ENCODE measurements at places on chromosomes 4 and X. TPM values are rescaled to one million over a fixed set of nuclear protein-coding genes. Genes with fewer than 3 reads are reported as not detected.

CNGA1 gene
- 1.7 TPM for total RNA-seq

PDGFRA gene
- total RNA-seq = 14.6 TPM

DNA sequence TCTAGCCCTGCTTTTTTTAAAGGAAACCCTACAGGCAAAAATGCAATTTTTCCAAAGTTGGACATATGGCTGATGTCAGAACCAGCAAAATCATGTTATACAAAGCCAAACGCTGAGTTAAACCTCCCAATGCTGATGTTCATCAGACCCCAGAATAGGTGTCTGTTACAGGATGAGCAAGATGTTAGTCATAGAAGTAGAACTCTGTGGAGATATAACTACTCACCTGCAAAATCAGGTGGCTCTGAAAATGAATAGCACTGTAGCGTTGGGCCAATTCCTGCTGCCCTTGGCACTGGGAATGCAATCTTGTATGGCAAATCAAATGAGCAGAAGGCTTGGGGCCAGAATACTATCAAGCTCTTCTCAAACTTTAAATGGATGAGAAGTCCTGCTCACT, 634.1 kb downstream of the RPA4 start:
- DNase-seq = no peak

GRCh38 chr4:120085705-120086104, 19.1 kb upstream of the MAD2L1 start:
- DNase-seq = no peak

- DNase-seq = no peak
Measured at GRCh38 chr4:183349673-183350072, 27.4 kb upstream of the CLDN24 start.

PABPC4L gene
- 0.48 TPM for total RNA-seq

- no peak for DNase-seq
Measured at GRCh38 chr4:153440475-153440874, 25.7 kb upstream of the TMEM131L start.

- no peak for DNase-seq
Measured at GRCh38 chr4:81898862-81899504, 427.3 kb upstream of the RASGEF1B start.

DNA sequence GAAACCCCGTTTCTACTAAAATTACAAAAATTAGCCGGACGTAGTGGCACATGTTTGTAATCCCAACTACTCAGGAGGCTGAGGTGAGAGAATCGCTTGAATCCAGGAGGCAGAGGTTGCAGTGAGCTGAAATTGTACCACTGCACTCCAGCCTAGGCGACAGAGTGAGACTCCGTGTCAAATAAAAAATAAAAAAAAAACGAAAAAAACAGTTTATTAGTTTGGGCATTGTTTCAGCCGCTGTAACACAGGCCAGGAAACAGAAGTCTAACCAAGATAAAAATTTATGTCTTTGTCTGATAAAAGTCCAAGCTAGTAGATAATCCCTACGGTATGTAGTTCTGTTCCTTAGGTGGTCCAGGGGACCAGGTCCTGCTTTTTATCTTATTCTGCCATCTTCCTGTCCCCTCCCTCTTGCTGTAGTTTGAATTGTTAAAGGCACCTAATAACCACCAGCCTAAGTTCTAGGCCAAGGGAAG, 21.4 kb downstream of the USO1 start:
- DNase-seq = no peak

PPEF1 gene
- total RNA-seq = not detected

GRCh38 chr4:85477534-85477933, 2.6 kb downstream of the ARHGAP24 start:
- no peak for DNase-seq

- DNase-seq = no peak
Measured at GRCh38 chrX:31136144-31136611, 64.3 kb upstream of the FTHL17 start.

NAP1L3 gene
- total RNA-seq = 0.26 TPM

DNA sequence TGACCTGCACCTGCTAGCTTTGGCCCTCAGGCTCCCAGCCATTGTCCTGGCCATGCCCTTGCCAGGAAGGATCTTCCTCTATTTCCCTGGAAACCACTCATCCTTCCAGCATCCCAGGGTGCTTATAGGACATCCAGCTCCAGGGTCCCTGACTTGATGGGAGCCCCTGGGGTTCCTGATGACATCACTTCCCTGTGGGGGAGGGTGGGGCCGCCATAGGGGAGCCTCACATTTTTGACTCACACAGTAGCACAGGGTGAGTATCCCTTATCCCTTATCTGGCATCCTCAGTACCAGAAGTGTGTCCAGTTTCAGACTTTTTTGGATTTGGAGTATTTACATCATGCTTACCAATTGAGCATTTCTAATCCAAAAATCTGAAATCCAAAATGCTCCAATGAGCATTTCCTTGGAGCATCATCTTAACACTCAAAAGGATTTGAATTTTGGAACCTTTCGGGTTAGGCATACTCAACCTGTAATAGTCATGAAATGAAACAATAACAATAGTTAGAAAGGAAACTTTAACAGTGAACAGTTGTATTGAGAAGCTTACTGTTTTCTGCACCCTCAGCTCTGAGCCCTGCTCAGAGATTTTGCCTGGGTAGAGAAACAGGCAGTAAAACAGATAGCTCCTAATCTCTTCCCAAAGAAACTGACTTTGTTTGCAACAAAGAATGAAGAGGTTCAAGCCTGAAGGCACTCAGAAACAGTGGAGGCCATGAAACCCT, 22.1 kb downstream of the TNIP2 start:
- no peak for DNase-seq

DNA sequence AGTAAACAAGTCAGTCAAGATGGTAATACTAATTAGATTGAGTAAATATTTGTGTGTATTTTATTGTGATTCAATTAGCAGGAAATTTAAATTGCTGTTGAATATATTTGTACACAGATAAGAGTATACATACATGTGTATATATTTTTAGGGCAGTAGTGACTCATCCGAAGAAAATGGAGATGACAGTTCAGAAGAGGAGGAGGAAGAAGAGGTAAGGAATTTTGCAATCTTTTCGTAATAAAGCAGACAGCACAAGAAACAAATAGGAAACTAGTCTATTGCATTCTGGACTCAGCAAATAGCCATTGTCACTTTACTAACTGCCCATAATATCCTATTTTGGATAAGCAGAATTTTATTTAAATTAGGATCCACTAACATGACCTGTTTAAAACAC, 6.6 kb downstream of the IBSP start:
- DNase-seq = no peak

DNA sequence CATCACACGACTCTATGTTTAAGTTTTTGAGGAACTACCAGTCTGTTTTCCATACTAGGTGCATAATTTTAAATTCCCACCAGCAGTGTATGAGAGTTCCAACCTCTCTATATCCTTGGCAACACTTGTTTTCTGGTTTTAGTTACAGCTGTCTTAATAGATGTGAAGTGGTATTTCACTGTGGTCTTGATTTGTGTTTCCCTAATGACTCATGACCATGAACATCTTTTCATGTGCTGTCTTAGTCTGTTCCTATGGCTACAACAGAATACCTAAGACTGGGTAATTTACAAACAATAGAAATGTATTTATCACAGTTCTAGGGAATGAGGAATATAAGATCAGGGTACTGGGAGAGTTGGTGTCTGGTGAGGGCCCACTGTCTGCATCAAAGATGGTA, 51.5 kb upstream of the GPR78 start:
- no peak for DNase-seq

GRCh38 chr4:56653461-56654237, 27.4 kb downstream of the HOPX start:
- no peak for DNase-seq

DNA sequence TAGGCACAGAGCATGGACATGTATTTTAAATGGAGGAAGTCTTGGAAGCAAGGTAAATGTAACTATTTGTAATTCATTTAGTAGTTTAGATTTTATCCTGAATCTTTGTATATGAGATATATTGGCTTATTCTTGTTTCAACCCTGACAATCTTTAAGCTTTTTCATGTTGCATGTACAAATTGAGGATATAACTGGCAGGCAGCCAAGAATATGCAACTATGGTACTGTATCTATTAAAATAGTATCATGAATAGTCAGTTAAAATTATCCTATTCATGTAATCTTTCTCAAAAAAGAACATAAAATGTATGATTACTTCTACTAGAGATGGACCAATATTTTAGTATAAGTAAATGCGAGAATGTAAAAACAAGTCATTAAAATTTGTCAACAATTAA, 1141.5 kb downstream of the PCDH18 start:
- DNase-seq = no peak

CCDC110 gene
- 1.5 TPM for total RNA-seq

GRCh38 chrX:23911126-23911835, 3.5 kb downstream of the CXorf58 start:
- DNase-seq = no peak

TIGD4 gene
- not detected for total RNA-seq
